Stimulated activated naive CD8-positive, alpha-beta T cell treated with anti-CD3 and anti-CD28 coated beads, Interleukin-15, Interleukin-2, amounts not matched to agents 100 U/mL and 50 U/mL, for 24 hours (primary cell): ENCODE measurements at places on chromosomes 6 and 20.

DNA sequence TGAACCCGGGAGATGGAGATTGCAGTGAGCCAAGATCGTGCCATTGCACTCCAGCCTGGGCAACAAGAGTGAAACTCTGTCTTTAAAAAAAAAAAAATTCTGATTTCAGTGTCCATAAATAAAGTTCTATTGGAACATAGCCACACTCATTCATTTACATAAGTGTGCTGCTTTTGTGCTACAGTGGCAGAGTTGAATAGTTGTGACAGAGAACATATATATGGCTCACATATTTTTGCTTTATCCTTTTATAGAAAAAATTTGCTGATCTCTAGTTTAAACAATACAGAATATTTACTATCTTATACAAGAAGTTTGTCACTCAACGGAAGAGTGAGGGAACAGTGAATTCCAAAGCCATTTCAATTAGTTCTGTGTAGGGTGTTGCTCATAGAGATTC, 18.0 kb downstream of the MCM8 start:
- no peak for DNase-seq

GRCh38 chr6:138307816-138308730, 69.6 kb upstream of the SMIM28 start:
- DNase-seq: no peak

DNA sequence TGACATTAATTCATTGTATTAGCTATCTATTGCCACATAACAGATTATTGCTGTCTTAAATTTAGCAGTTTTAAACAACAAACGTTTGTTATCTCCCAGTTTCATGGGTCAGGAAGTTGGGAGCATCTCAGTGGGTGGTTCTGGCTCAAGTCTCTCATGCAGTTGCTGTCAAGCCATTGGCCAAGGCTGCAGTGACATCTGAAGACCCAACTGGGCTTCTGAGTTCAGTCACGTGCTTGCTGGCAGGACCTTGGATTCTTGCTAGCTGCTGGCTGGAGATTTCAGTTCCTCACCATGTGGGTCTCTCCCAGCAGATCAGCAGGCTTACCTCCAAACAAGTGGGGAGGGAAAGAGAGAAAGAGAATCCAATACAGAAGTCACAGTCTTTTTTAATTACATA, 152.6 kb upstream of the EXOC2 start:
- no peak for DNase-seq

DNA sequence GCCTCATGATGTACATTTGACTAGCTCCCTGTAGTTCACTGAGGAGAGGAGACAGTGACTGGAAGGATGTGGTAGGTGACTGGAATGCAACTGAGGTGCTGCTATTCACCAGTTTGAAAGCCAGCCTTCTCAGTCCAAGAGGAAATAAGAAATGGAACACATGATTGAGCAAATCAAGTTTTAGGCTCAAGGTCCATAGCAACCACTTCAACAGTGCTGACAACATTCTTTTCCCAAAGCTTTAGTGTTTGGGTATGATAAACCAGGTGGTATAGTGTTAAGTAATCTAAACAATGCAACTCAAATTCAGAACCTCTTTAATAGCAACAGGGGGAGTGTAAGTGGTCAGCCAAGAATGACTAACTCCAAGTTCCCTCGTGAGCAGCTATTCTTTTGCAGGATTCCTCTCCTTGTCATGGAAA, 9.2 kb downstream of the ZHX3 start:
- no peak for DNase-seq

DNA sequence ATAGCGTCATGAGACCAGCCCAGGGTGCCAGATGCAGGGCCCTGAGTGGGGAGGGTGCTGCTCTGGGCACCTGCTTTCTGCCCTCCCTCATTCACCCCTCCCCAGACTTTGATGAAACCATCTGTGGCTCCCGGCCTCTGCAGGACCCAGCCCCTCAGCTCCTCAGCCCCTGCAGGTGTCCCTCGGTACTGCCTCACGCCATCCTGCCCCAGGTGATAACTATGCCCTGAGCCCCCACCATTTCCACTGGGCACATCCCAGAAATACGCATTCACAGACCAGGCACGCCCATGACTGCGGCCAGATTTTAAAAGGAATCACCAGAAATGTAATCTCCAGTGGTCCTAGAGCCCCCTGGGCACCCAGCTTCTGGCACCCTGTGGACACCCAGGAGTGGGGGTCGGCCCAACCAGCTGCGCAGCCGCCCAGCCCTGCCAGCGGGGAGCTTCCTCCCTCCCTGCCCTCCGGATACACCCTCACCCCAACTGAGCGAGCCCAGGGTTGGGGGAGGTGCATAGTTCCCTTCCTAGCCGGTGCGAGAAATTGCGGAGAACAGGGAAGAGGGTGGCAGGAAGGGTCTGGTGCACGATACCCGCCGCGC, 615 bp upstream of the NTSR1 start:
- DNase-seq: peak; percentile 42

DNA sequence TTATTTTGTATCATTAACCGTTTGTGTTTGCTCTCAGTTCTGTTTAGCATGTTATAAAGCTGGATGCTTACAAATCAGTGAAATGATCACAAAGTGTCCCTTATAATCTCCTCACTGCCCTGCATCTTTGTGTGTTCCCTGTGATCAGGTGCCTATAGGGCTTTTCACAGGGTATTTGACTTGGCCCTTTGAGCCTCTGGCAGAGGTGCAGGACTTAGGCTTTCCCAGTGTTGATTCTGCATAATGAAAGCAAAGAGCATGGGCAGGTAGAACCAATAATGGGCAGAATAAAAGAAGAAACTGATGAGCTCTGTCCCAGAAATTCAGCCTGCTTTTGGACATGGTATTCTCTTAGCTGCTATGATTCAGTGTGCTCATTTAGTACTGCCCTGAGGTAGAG, 16.9 kb upstream of the PBOV1 start:
- DNase-seq: no peak

- DNase-seq: peak; percentile 27
Observed at GRCh38 chr6:10528158-10528981, 7.2 kb downstream of the GCNT2 start.

DNA sequence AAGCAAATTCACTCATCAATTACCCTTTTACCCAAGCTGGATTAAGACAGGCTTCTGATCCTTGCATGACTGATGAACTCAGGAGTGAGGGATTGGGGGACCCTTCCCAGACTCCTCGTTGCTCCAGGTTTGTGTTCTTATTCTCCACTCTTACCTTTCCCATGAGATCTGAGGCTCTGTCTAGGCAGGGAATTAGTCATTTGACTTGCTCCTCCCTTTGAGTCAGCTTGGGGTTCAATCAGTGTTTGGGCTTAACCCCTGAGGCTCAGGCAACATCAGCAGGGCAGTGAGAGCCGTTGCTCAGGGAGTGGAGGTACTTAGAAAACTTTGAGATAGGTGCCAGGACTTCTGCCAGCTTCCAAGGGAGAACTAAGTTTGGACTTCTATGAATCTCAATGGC, 20.7 kb upstream of the TOX2 start:
- DNase-seq: no peak

GRCh38 chr6:78770765-78771164, 96.6 kb upstream of the IRAK1BP1 start:
- DNase-seq: no peak

GRCh38 chr6:72822023-72822422, 200.2 kb downstream of the KCNQ5 start:
- DNase-seq: no peak

GRCh38 chr6:111602481-111603011, 3.1 kb downstream of the TRAF3IP2 start:
- no peak for DNase-seq
